Lower lobe of right lung (tissue), 2 donors: ENCODE measurements at places on chromosomes 4 and X. TPM values are rescaled to one million over a fixed set of nuclear protein-coding genes. Genes with fewer than 3 reads are reported as not detected.
A peak's percentile ranks its signal among the peaks of the same experiment; 100 is the strongest.

DNA sequence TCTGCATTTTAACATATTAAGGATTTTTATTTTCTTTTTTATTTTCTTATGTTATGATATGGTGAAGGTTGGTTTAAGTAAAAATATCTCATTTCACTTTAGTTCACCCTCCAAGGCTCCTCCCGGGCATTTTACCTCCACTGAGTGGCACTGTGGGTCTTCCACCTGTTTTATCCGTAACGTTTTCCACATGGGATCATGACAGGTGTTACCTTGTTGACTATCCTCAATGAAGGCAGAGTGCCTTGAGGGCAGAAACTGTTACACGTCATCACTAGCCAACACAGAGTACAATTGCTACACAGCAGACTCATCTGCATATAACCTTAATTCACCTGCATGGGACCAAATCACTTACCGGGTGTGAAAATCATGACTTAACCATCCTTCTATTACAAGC lies 105.8 kb downstream of the GEMIN8 start:
- DNase-seq: no peak
- H3K4me3 ChIP-seq: no peak overlapping the region
- H3K36me3 ChIP-seq: no peaks in the 10 kb centered on the region
- no peaks in the 10 kb centered on the region for H3K4me1 ChIP-seq
- H3K27me3 ChIP-seq: no peaks in the 10 kb centered on the region

GRCh38 chr4:102624505-102624904 lies 123.3 kb downstream of the NFKB1 start:
- DNase-seq: no peak
- no peak overlapping the region for H3K4me3 ChIP-seq
- no peaks in the 10 kb centered on the region for H3K36me3 ChIP-seq
- no peak overlapping the region for H3K27ac ChIP-seq
- H3K4me1 ChIP-seq: no peaks in the 10 kb centered on the region
- H3K27me3 ChIP-seq: no peaks in the 10 kb centered on the region

DNA sequence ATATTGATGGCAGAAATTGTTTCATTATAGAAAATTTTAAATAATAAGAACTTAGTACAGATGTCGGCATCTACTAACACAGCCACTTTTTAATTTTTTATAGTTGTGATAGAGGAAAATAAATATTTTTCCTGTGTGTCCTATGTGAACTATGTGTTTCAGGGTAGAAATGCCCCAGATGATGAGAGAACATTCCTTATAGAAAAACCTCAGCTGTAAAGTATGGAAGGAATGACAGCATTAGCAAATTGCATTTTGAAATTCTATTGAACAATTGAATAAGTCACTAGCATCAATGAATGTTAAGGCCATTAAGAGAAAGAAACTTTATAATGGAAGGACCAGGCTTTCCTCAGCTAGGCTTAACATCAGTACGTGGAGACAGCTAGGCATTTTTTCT lies 149.2 kb downstream of the CFAP299 start:
- H3K27ac ChIP-seq: no peak overlapping the region
- no peak overlapping the region for H3K4me3 ChIP-seq
- no peak for DNase-seq
- H3K4me1 ChIP-seq: no peaks in the 10 kb centered on the region

GRCh38 chr4:39855909-39856512 lies 121.7 kb downstream of the PDS5A start:
- H3K36me3 ChIP-seq: peaks cover 55% of the 10 kb centered on the region
- no peak overlapping the region for H3K27ac ChIP-seq
- H3K4me3 ChIP-seq: no peak overlapping the region
- H3K4me1 ChIP-seq: no peaks in the 10 kb centered on the region
- no peaks in the 10 kb centered on the region for H3K27me3 ChIP-seq

DNA sequence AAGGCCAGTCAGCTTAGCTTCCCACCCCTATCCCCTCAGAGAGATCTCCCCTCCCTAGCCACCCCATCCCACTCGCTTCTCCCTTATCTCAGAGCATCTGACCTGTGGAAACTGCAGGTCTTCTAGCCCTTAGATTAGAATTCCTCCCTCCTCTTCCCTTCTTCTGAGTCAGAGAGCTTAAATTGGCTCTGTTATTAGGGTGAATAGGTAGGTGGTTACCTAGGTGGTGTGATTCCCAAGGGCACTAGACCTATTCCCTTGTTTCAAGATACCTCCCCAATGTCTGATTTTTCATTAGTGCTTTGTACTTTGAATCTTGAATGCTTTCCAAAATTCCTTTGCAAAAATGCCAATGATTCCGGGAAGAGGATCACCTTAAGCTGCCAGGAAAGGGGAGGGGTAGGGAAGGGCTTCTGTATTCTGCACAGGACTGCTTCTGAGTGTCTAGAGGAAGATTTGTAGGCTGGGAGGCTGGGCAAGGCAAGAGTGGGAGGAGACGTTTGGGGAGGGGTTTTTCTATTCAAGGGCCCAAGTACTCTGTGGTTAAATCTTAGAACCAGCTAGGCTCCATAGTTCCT lies 24.5 kb upstream of the MSN start:
- no peaks in the 10 kb centered on the region for H3K36me3 ChIP-seq
- no peaks in the 10 kb centered on the region for H3K27me3 ChIP-seq
- peaks cover 20% of the 10 kb centered on the region for H3K4me1 ChIP-seq
- no peak for DNase-seq

GRCh38 chr4:136319789-136320464 lies 1212.4 kb downstream of the PCDH18 start:
- H3K27me3 ChIP-seq: no peaks in the 10 kb centered on the region

GRCh38 chrX:17052210-17052609 lies 105.8 kb downstream of the REPS2 start:
- no peak overlapping the region for H3K4me3 ChIP-seq
- no peaks in the 10 kb centered on the region for H3K4me1 ChIP-seq
- H3K27ac ChIP-seq: no peak overlapping the region
- H3K36me3 ChIP-seq: peaks cover 4% of the 10 kb centered on the region

DNA sequence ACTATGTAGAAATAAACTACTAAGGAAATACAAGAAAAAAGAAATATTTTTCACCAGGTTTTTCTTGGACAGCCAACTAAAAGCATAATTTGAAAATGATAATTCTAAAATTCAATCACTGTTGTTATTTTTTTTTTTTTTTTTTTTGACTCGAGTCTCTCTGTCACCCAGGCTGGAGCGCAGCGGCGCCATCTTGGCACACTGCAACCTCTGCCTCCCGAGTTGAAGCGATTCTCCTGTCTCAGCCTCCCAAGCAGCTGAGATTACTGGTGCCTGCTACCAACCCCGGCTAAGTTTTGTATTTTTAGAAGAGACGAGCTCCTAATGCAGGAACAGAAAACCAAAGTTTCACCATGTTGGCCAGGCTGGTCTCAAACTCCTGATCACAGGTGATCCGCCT lies 122.3 kb upstream of the UGT8 start:
- H3K4me1 ChIP-seq: no peaks in the 10 kb centered on the region
- H3K27me3 ChIP-seq: no peaks in the 10 kb centered on the region
- no peaks in the 10 kb centered on the region for H3K36me3 ChIP-seq
- H3K4me3 ChIP-seq: no peak overlapping the region
- H3K27ac ChIP-seq: no peak overlapping the region

- H3K36me3 ChIP-seq: no peaks in the 10 kb centered on the region
- H3K4me3 ChIP-seq: no peak overlapping the region
- no peak overlapping the region for H3K27ac ChIP-seq
- H3K4me1 ChIP-seq: no peaks in the 10 kb centered on the region
These were observed 47.1 kb downstream of the NDST3 start for GRCh38 chr4:118081434-118081833.

DNA sequence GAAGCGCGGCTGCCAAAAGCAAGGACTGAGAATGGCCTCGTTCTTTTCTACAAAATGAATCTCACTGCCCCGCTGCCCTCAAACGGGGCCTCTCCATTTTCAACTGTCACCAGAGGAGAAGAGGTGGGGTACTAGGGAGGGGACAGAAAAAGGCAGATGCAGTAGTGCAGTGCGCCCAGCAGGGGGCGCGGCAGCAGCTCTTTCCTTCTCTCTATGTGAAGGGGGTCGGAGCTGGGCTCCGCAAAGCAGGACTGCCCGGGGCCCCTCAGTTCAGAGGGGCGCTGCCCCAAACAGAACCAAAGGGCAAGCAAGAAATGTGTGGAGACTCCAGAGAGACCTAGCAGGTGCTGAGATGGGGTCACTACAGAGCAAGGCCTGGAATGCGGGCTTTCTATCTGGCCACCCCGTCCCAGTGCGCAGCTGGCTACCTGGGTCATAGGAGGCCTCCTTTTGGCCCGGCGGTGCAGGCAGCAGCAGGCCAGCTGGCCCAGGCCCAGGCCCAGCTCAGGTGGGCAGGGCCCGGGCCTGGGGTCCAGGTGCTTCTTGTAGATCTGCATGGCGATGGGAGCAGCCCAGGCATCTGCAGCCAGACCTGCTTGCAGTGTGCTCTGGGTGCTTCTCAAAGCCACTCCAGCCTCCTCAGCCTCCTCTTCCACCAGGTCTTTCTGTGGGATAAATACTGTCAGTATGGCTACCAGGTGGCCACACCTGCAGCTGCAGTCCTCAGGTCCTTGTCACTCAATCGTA lies 5.9 kb downstream of the IRAK1 start:
- peaks cover 27% of the 10 kb centered on the region for H3K36me3 ChIP-seq
- no peak overlapping the region for H3K27ac ChIP-seq
- peaks cover 26% of the 10 kb centered on the region for H3K4me1 ChIP-seq
- DNase-seq: peak; percentile 56
- H3K27me3 ChIP-seq: no peaks in the 10 kb centered on the region

DNA sequence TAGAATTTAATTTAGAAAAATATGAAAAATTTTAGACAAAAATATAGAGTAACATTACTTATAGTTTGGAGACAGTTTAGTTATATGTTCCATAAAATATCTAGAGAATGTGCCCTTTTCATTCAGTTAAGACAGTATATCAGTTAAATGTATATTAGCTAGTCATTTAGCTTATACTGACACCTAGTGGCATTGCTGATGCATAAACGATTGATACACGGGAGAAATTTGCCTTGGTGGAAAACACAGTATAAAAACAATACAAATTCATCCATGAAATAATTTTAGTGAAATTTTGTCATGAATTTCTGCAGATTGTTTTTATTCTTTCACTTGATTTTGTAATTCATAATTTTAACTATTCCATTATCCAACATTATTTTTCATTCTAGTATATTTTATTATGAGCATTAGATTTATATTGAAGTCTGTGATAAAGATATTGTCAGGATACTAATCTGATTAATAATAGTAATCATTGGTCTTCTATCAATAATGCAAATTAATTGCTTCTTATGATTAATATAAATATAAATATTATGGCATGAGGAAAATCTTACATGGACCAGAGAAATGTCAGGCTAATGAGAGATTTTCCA lies 219.0 kb downstream of the TLL1 start:
- no peak for DNase-seq
- H3K4me3 ChIP-seq: no peak overlapping the region
- no peak overlapping the region for H3K27ac ChIP-seq
- H3K27me3 ChIP-seq: no peaks in the 10 kb centered on the region

- H3K4me3 ChIP-seq: no peak overlapping the region
- H3K27ac ChIP-seq: no peak overlapping the region
- DNase-seq: no peak
- H3K27me3 ChIP-seq: no peaks in the 10 kb centered on the region
- H3K4me1 ChIP-seq: peaks cover 17% of the 10 kb centered on the region
These were observed 83.1 kb downstream of the SORBS2 start for GRCh38 chr4:185728893-185729292.

GRCh38 chrX:97909245-97909644 lies 1025.5 kb downstream of the RPA4 start:
- no peak for DNase-seq
- no peaks in the 10 kb centered on the region for H3K27me3 ChIP-seq
- no peaks in the 10 kb centered on the region for H3K4me1 ChIP-seq

GRCh38 chr4:40289366-40290188 lies 45.6 kb upstream of the CHRNA9 start:
- H3K36me3 ChIP-seq: no peaks in the 10 kb centered on the region
- no peak overlapping the region for H3K4me3 ChIP-seq
- DNase-seq: no peak
- no peak overlapping the region for H3K27ac ChIP-seq
- H3K4me1 ChIP-seq: no peaks in the 10 kb centered on the region
- no peaks in the 10 kb centered on the region for H3K27me3 ChIP-seq

- no peaks in the 10 kb centered on the region for H3K36me3 ChIP-seq
- H3K27ac ChIP-seq: no peak overlapping the region
- no peaks in the 10 kb centered on the region for H3K4me1 ChIP-seq
- no peaks in the 10 kb centered on the region for H3K27me3 ChIP-seq
These were observed 8.0 kb upstream of the CDKN2AIP start for GRCh38 chr4:183436417-183436816.

DNA sequence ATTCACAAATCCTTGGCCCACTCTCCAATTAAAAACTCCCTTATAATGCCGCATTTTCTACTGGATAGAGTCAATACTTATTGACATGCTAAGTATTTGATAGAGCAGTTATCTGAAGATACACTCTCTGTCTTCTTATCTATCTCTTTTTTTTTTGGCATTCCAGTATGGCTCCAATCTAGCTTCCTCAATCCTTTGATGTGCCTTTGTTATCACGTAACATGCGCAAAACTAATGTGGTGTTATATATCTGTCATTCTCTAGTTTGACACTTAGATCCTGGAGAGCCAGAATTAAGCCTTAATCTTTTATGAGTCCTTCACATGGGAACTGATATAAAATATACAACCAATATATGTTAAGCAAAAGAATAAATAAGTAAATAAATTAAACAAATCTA lies 54.7 kb downstream of the VSIG4 start:
- no peak overlapping the region for H3K27ac ChIP-seq
- no peak overlapping the region for H3K4me3 ChIP-seq
- H3K27me3 ChIP-seq: no peaks in the 10 kb centered on the region
- DNase-seq: no peak

- no peaks in the 10 kb centered on the region for H3K4me1 ChIP-seq
- no peak for DNase-seq
- H3K4me3 ChIP-seq: no peak overlapping the region
These were observed 796.8 kb downstream of the ADGRL3 start for GRCh38 chr4:61996943-61997342.

GRCh38 chr4:1569461-1570151 lies 114.5 kb downstream of the FAM53A start:
- H3K27me3 ChIP-seq: peaks cover 26% of the 10 kb centered on the region
- no peaks in the 10 kb centered on the region for H3K36me3 ChIP-seq
- H3K4me3 ChIP-seq: peak overlapping the region; percentile 35

- H3K4me3 ChIP-seq: no peak overlapping the region
- H3K27me3 ChIP-seq: no peaks in the 10 kb centered on the region
- H3K4me1 ChIP-seq: no peaks in the 10 kb centered on the region
These were observed 229.6 kb downstream of the FBXO8 start for GRCh38 chr4:174053895-174054294.

- H3K4me3 ChIP-seq: no peak overlapping the region
- no peak for DNase-seq
- H3K27me3 ChIP-seq: no peaks in the 10 kb centered on the region
- H3K36me3 ChIP-seq: peaks cover 8% of the 10 kb centered on the region
These were observed 51.0 kb downstream of the GUCY1B1 start for GRCh38 chr4:155809835-155810234.

- no peaks in the 10 kb centered on the region for H3K4me1 ChIP-seq
- no peak overlapping the region for H3K4me3 ChIP-seq
- DNase-seq: no peak
- no peak overlapping the region for H3K27ac ChIP-seq
- H3K27me3 ChIP-seq: no peaks in the 10 kb centered on the region
These were observed 137.5 kb downstream of the ZNF674 start for GRCh38 chrX:46407753-46408130.

GRCh38 chrX:9651737-9652136 lies 113.9 kb downstream of the GPR143 start:
- H3K4me3 ChIP-seq: no peak overlapping the region
- no peaks in the 10 kb centered on the region for H3K27me3 ChIP-seq
- no peaks in the 10 kb centered on the region for H3K4me1 ChIP-seq
- DNase-seq: no peak
- H3K27ac ChIP-seq: no peak overlapping the region

Gene TASL
- 8.0 TPM for total RNA-seq

Gene ESX1
- not detected for total RNA-seq

Gene LRBA
- 46.2 TPM for total RNA-seq

Gene NPY5R
- not detected for total RNA-seq

Gene LARP7
- total RNA-seq: 38.0 TPM

Gene TLR2
- 102 TPM for total RNA-seq

Gene PLK4
- 2.0 TPM for total RNA-seq
